Fibroblast of the aortic adventitia (primary cell): ENCODE measurements at places on chromosomes 16 and 17. TPM values are rescaled to one million over a fixed set of nuclear protein-coding genes. Genes with fewer than 3 reads are reported as not detected.

DNA sequence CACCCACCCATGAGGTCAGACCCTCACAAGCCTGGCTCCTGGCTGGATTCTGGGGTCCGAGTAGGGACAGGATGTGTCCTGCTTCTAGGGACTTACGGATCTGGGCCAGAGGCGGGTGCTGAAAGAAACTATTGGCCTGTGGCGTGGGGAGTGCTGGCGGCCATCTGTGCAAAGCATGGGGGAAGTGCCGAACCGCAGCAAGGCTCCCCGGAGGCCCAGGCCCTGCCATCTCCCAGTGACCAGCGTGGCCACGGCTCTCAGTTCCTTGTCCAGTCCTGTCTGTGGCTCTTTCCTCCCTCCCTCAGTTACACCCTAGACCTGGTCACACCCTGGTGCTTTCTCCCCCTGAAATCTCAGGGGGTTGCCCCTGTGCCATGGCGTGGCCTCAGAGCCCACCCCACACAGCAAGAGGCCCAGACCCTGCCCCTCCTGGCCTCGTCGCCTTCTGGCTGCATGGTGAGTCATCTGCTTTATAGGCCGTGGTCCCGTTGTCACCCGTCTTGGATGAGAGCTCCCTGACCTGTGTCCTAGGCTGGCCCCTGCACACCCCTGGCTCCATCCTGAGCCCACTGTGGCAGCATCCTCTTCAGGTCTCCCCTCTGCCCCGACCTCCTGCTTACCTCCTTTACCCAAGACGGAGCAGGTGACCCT, 54.5 kb downstream of the PRMT7 start:
- no peak for DNase-seq

GRCh38 chr17:59330053-59330942, 1.2 kb upstream of the YPEL2 start:
- DNase-seq, result no peak

The HSBP1 gene
- 19.0 and 77.8 TPM in 2 replicates for total RNA-seq

GRCh38 chr16:20878682-20879147, 21.4 kb downstream of the DCUN1D3 start:
- DNase-seq, result no peak

The APPBP2 gene
- total RNA-seq, result 44.6 and 47.0 TPM in 2 replicates

The C1QTNF8 gene
- not detected in 2 replicates for total RNA-seq

DNA sequence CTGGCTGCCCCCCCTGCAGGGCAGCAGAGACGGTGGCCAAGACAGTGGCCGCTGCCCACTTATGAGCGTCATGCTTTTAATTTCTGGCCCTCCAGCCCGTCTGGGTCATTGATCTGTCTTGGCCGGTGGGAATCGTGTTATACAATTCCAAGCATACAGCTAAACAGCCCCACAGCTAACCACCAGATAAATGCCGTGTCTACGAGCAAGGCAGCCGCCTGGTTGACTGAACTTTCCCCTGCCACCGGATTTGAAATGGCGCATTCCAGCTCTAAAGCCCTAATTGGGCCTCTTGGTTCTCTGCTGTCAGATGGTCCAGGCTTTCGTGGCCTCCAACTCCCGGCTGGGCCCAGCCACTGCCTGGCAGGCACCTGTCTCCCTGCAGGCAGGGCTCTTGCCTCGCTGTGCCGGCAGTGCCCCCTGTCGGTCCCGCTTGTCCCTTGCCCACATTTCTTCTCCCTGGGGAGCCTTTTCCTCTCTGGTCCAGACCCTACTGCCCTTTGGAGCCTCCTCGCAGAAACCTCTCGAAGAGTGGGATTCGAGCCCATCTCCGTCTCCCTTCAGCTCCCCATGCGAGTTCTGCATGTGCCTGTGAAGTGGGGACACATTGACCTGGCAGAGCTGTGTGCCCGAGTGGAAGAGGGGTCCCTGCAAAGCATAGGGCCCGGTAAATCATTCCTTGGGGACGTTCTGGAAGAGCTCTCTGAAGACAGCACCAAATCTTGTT, 1.8 kb upstream of the RBFOX3 start:
- DNase-seq, result peak; percentile 4

DNA sequence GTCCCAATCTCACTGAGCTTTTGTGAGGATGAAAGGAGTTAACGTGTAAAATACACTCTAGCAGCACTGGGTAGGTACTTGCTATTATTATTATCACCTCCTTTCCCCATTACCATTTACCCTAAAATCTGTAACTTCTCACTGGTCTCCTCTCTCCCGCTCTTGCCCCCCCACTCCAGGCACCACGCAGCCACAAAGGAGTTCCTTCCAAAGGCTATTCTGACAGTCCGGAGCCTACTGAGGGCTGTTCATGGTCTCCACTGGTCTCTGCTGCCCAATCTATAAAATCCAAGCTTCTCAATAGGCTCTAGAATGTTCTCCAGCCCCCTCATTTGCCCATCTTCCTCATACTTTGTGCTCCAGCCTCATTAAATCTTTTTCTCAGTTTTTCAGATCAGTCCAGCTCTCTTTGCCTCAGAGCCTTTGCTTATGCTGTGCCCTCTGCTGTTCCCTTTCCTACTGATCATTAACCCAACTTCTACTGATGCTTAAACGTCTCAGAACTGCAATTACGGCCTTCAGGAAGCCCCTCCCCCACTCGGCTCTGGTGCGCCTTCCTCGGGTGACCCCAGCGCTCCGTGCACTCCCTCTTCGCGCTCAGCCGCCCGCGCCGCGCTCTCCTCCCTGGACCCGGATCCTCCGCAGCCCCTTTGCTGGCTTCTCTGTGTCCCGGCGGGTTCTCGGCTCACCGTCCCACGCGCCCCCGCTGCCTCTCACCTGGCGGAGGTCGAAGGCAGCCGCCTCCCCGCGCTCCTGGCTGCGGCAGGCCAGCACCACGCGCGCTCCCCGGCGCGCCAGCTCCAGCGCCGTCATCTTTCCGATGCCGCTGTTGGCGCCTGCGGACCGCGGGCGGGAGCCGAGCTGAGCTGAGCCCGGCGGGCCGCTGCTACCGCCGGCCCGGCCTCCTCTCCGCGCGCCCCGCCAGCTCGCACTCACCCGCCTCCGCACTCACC, 737 bp downstream of the DHRS13 start:
- DNase-seq, result no peak

DNA sequence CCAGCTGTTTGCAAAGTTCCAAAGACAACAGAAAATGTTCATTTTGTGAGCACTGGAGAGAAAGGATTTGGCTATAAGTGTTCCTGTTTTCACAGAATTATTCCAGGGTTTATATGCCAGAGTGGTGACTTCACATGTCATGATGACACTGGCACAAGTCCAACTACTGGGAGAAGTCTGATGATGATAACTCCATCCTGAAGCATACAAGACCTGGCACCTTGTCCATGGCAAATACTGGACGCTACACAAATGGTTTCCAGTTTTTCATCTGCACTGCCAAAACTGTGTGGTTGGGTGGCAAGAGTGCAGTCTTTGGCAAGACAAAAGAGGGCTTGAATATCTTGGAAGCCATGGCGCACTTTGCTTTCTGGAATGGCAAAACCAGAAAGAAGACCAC, 385.0 kb downstream of the CDH11 start:
- DNase-seq, result no peak

The ADAD2 gene
- total RNA-seq, result not detected in 2 replicates
